ENCODE measurements at places on chromosomes 1 and 21. TPM values are rescaled to one million over a fixed set of nuclear protein-coding genes. Genes with fewer than 3 reads are reported as not detected.

The APOBEC4 gene
- total RNA-seq, result not detected

The DVL1 gene
- 119 TPM for total RNA-seq

The RAP1GAP gene
- not detected for total RNA-seq

The OR2T35 gene
- not detected for total RNA-seq

The PIGV gene
- total RNA-seq, result 11.5 TPM

The TSPAN1 gene
- total RNA-seq, result 0.20 TPM

The FAM72C gene
- total RNA-seq, result under 0.01 TPM

The ATP1A2 gene
- total RNA-seq, result not detected

The GJA5 gene
- total RNA-seq, result 0.37 TPM

The AXDND1 gene
- total RNA-seq, result 0.37 TPM

The ZBTB8OS gene
- total RNA-seq, result 19.8 TPM

The RIIAD1 gene
- total RNA-seq, result not detected

The CADM3 gene
- total RNA-seq, result 0.20 TPM

The IL19 gene
- total RNA-seq, result not detected

The PCP4 gene
- not detected for total RNA-seq

The GPA33 gene
- total RNA-seq, result not detected

The TRAF3IP3 gene
- total RNA-seq, result not detected

The NAV1 gene
- total RNA-seq, result 58.5 TPM

The SPRR1A gene
- total RNA-seq, result not detected

The ZNF648 gene
- total RNA-seq, result not detected

The LCE1B gene
- total RNA-seq, result not detected

The C1orf115 gene
- 0.37 TPM for total RNA-seq

The OR2L8 gene
- total RNA-seq, result not detected

The OR4F29 gene
- 0.37 TPM for total RNA-seq

The IL10RB gene
- total RNA-seq, result 35.6 TPM

The C1orf116 gene
- under 0.01 TPM for total RNA-seq

The BCL2L15 gene
- total RNA-seq, result 0.59 TPM

The C8A gene
- total RNA-seq, result not detected

The SLC30A10 gene
- total RNA-seq, result not detected

The TIAM1 gene
- 18.4 TPM for total RNA-seq

The PRMT2 gene
- 71.7 TPM for total RNA-seq

The CDCA8 gene
- 12.9 TPM for total RNA-seq

The PRKCZ gene
- total RNA-seq, result 1.8 TPM

The LEMD1 gene
- total RNA-seq, result not detected

The FCRL1 gene
- not detected for total RNA-seq

The APCS gene
- not detected for total RNA-seq

The ADORA3 gene
- not detected for total RNA-seq

The LCE3D gene
- not detected for total RNA-seq

The UBL4B gene
- total RNA-seq, result not detected

The BRDT gene
- total RNA-seq, result not detected

The ZC3H12A gene
- 7.7 TPM for total RNA-seq
